ENCODE measurements at places on chromosomes 11 and 22.

- H3K4me1 ChIP-seq, result no peaks in the 10 kb centered on the region
- H3K27ac ChIP-seq, result no peak overlapping the region
Measured at GRCh38 chr22:36927671-36928070, 14.2 kb downstream of the CSF2RB start.

DNA sequence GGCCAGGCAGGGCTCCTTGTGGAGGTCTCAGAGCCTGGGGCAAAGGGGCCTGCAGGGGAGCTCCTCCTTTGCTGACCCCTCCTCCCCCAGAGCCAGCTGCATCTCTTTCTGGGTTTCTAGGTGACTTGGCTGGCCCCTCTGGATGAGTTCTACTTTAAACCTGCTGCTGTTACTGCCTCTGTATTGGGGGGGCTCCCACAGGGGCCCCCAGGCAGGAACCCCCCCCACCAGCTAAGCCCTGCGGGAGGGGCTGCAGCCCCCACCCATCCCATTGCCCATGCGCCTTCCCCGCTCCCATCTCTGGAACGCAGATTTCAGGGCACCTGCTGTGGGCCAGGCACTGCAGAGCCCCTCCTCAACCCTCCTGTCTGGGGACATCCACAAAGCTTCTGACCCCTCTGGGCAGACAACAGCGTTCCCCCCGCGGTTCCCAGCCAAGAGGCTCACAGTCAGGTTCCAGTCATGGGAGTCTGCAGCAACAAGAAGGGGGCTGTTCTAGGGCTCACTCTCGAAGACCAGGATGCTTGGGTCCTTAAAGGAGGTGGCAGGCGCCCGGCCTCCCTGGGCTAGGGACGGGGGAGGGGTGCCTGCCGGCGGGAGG lies 815 bp upstream of the PLCB3 start:
- DNase-seq, result no peak
- no peaks in the 10 kb centered on the region for H3K27me3 ChIP-seq
- no peaks in the 10 kb centered on the region for H3K36me3 ChIP-seq

- H3K4me3 ChIP-seq, result no peak overlapping the region
- no peak overlapping the region for H3K27ac ChIP-seq
- DNase-seq, result no peak
- H3K36me3 ChIP-seq, result no peaks in the 10 kb centered on the region
- H3K4me1 ChIP-seq, result no peaks in the 10 kb centered on the region
Measured at GRCh38 chr11:69504576-69505335, 23.3 kb downstream of the LINC01488 start.

DNA sequence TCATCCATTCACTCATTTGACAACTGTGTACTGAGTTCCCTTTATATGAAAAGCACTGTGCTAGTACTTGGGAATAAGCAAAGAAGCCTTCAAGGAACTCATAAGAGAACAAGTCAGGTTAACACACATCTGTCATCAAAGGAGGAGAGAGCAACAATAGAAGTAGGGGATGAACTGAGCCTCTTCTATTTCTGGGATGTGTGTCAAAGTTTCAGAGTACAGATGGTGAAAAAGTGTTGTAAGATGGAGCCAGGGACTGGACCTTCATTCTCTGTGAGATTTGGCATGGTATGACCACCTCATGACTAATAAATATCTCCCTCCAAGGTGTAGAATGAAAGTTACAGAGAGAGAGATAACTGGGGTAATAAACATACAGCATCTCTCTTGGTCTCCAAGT lies 349.8 kb upstream of the PLET1 start:
- H3K36me3 ChIP-seq, result no peaks in the 10 kb centered on the region

- H3K36me3 ChIP-seq, result no peaks in the 10 kb centered on the region
- DNase-seq, result no peak
- H3K4me3 ChIP-seq, result no peak overlapping the region
- H3K27ac ChIP-seq, result no peak overlapping the region
- no peaks in the 10 kb centered on the region for H3K27me3 ChIP-seq
- H3K4me1 ChIP-seq, result no peaks in the 10 kb centered on the region
Measured at GRCh38 chr11:100841711-100842407, 154.8 kb downstream of the ARHGAP42 start.

- no peaks in the 10 kb centered on the region for H3K27me3 ChIP-seq
- H3K4me1 ChIP-seq, result no peaks in the 10 kb centered on the region
- H3K4me3 ChIP-seq, result no peak overlapping the region
- H3K27ac ChIP-seq, result no peak overlapping the region
Measured at GRCh38 chr11:78192911-78193351, 4.2 kb downstream of the USP35 start.

DNA sequence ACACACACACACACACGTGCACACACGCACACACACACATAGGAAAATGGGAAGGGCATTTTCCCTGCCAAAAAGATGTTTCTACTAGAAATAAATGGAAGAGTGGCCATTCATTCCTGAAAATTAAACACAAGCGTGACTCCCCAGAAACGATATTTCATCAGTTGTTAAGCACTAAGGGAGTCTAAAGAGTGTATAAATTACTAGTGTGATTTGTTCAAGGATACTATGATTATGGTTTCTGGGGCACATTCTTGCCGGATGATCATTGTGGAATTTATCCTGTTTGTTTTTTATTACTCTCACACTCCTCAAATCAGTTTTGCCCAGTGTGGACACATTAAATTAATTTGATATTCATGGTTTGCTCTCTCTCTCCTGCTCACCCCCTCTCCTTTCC lies 16.4 kb upstream of the AMOTL1 start:
- DNase-seq, result no peak
- H3K4me3 ChIP-seq, result no peak overlapping the region
- no peaks in the 10 kb centered on the region for H3K4me1 ChIP-seq

DNA sequence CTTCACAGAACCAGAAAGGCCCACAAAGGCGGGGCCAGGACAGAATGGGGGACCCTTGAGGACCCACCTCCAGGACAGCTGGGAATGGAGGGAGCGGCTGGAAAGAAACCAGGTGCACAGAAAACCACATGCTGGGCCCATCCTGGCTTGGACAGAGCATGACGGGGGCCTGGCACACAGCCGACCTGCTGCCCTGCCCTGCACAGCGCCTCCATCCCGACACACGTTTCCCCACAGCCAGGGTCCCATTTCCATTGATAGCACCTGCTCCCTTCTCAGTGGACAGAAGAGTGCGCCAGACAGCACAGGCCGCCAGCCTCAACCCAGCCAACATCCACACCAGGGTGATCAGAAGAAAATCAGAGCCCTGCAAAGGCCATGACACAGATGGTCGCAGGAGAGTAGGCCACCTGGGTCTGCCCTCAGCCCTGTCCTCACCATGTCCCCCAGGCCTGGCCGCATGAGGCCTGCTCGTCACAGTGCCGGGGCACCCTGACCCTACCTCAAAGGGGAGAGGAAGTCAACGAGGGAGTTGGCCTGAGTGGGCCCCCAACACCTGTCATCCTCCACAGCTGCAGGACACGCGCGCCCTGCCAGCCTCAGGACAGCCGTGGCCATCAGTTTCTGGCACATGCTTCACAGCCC lies 28.1 kb downstream of the BRD1 start:
- H3K27ac ChIP-seq, result no peak overlapping the region
- no peaks in the 10 kb centered on the region for H3K27me3 ChIP-seq
- no peak overlapping the region for H3K4me3 ChIP-seq

GRCh38 chr22:36564422-36565158 lies 35.6 kb upstream of the EIF3D start:
- no peak overlapping the region for H3K27ac ChIP-seq
- no peaks in the 10 kb centered on the region for H3K36me3 ChIP-seq
- H3K27me3 ChIP-seq, result peaks cover 6% of the 10 kb centered on the region

DNA sequence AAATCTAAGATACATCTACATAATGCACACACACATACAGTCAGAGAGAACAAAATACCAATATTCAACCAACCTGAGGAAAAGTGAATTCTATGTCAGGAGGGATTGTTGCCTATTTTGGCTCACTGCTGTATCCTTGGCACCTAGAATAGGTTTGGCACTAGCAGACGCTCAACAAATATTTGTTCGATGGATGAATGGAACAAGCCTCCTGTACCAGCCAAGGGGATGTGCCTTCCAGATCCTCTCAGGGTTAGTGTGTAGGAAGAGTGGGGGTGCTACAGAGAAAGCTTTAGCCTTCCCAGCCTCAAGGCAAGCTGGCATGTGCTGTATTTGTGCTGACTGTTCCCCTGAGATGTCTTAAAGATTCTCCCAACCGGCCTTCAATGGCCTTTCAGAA lies 23.3 kb upstream of the POU2AF1 start:
- no peaks in the 10 kb centered on the region for H3K4me1 ChIP-seq
- H3K27ac ChIP-seq, result no peak overlapping the region
- H3K27me3 ChIP-seq, result no peaks in the 10 kb centered on the region
- H3K36me3 ChIP-seq, result no peaks in the 10 kb centered on the region
- DNase-seq, result no peak

DNA sequence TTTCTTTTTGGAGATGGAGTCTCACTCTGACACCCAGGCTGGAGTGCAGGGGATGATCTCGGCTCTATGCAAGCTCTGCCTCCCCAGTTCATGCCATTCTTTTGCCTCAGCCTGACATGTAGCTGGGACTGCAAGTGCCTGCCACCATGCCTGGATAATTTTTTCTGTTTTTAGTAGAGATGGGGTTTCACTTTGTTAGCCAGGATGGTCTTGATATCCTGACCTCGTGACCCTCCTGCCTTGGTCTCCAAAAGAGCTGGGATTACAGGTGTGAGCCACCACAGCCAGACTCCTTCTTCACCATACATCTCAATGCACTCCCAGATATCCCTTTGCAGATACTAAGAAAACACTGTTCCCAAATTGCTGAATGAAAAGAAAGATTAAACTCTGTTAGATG lies 224.3 kb downstream of the OR4A5 start:
- DNase-seq, result peak; percentile 5
- no peaks in the 10 kb centered on the region for H3K36me3 ChIP-seq
- no peak overlapping the region for H3K27ac ChIP-seq
- no peaks in the 10 kb centered on the region for H3K27me3 ChIP-seq
